Activated naive CD4-positive, alpha-beta T cell (primary cell): ENCODE measurements at places on chromosomes 12 and 14.

- no peak for DNase-seq
Observed at GRCh38 chr12:90021795-90022440, 313.3 kb upstream of the ATP2B1 start.

DNA sequence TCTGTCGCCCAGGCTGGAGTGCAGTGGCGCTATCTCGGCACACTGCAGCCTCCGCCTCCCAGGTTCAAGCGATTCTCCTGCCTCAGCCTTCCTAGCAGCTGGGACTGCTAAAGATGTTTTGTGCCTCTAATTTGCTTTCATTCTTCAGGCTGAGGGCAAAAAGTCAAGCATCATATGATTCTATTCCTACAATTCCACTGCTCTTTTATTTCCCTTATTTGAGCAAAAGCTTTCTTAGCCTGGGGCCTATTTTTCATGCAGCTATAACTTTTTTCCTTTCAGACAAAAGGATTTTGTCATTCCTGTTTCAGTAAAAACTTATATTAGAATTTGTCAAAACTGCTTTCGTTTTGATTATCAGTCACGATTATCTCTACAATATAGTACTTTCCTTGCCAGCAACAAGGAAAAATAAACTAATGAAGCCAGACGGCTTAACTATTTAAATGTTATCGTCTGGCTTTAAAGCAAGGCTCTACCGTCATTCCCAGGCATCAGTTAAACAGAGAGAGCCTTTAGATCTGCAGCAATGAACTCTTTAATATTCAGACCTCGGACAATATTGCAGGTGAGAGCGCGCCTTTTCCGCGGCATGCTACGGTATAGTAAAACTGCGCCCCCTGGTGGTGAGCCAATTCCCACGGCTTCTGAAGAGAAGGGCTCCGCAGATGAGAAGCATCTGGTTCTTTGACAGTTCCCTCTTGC is 1.4 kb upstream of the SLC2A13 start:
- DNase-seq, result peak; percentile 86

- DNase-seq, result no peak
Observed at GRCh38 chr14:52348776-52349175, 34.7 kb downstream of the PTGER2 start.

GRCh38 chr12:30614031-30614430 is 81.6 kb downstream of the IPO8 start:
- DNase-seq, result no peak

GRCh38 chr12:105775343-105775742 is 363.4 kb downstream of the NUAK1 start:
- DNase-seq, result no peak

GRCh38 chr12:91370086-91370868 is 187.7 kb upstream of the DCN start:
- DNase-seq, result no peak

DNA sequence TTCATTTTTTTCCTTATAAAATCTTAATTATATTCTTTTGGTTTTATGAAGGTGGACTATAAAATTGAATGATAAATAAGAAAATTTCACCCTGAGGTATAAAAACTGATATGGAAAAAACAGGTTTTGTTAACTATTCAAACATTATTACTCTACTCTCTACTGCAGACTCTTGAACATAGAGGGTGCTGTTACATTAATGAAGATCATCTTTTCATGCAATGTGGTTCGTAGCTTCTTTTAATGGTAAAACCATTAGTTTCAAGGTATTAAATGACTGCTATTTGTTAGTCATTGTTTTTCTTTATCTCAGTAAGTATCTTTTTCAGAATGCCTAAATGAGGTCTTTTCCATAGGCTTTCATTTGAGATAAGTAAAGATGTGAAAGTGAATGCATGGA is 510.4 kb downstream of the SLC16A7 start:
- DNase-seq, result no peak

- no peak for DNase-seq
Observed at GRCh38 chr12:80504389-80505163, 60.5 kb downstream of the PTPRQ start.
